ENCODE measurements at places on chromosomes 1 and 21. TPM values are rescaled to one million over a fixed set of nuclear protein-coding genes. Genes with fewer than 3 reads are reported as not detected.

DNA sequence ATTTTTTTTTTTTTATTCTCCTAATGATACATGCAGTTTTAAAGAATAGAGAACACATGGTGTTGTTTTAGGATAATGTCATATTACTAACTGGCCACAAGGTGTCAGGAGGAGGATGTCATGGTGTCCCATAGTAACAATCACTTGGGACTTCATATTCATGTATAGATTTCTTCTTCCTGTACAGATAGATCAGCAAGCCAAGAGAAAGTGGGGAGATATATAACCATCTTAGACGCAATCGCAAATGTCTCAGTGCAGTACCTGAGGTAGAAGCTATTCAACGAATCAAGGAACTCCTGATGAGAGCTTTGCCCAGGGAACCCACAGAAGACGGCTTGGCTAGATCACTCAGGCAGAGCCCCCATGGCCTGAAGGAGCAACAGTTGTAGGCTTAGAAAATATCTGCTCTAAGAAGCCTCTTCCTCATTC lies 12.3 kb downstream of the OR2T11 start:
- H3K4me1 ChIP-seq, result no peaks in the 10 kb centered on the region
- H3K4me3 ChIP-seq, result no peak overlapping the region
- H3K27ac ChIP-seq, result no peak overlapping the region
- peak; percentile 6 for DNase-seq

DNA sequence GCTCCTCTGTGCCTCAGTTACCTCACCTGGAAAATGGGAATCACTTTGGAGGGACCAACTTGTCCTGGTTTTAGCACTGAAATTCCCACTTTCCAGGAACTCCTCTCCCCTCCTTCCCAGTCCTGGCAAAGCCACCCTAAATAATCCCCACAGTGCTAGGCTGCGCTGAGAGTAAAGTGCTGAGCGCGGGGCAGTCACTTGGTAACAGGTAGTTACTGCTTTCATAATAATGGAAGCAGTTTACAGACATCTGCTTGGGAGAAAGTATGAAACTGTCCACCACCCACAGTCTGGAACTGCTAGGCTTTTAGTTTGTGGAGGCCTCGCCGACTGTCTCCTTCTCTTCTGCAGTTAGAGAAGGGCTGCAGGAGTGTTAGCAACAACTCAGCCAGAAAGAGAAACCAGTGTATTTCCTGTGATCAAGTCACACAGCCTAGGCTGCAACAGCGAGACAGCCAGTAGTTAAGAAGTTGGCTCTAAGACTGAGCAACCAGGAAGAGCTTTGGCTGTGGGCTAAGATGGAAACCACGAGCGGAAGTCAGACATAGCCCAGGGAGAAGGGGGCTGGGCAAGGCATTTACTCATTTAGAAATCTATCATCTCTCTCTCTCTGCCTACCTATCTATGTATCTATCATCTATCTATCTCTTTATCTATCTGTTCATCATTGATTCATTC lies 30.8 kb upstream of the ABCG1 start:
- H3K27ac ChIP-seq, result no peak overlapping the region
- DNase-seq, result no peak
- no peaks in the 10 kb centered on the region for H3K36me3 ChIP-seq
- H3K4me1 ChIP-seq, result no peaks in the 10 kb centered on the region

DNA sequence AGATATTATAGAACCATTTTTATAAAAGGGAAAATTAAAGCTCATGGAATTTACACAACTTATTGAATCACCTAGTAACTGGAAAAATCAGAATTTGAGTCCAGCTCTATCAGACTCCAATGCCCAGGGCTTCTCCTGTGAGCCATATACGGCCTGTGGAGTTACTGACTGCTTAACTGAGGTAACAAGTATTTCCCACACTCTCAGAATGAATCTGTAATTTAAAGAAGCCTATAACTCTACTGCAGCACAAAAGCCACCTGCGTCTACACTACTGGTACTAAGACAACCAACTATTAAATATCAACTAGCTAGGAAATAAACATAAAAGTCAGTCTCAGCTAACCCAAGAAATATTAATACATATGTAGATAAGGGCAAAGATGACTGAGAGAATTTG lies 29.4 kb downstream of the SMYD3 start:
- no peaks in the 10 kb centered on the region for H3K27me3 ChIP-seq
- no peaks in the 10 kb centered on the region for H3K36me3 ChIP-seq
- H3K4me3 ChIP-seq, result no peak overlapping the region

- H3K4me3 ChIP-seq, result peak overlapping the region; percentile 59
- peaks cover 11% of the 10 kb centered on the region for H3K4me1 ChIP-seq
- peak; percentile 82 for DNase-seq
- no peaks in the 10 kb centered on the region for H3K36me3 ChIP-seq
- H3K27me3 ChIP-seq, result peaks cover 30% of the 10 kb centered on the region
- no peak overlapping the region for H3K27ac ChIP-seq
Observed at GRCh38 chr1:7703321-7704213, 67.5 kb upstream of the VAMP3 start.

- H3K4me3 ChIP-seq, result no peak overlapping the region
- peak; percentile 89 for DNase-seq
- H3K36me3 ChIP-seq, result no peaks in the 10 kb centered on the region
- no peaks in the 10 kb centered on the region for H3K27me3 ChIP-seq
Observed at GRCh38 chr1:91166106-91166712, 144.4 kb upstream of the ZNF644 start.

GRCh38 chr1:21725748-21726392 lies 56.7 kb upstream of the RAP1GAP start:
- H3K4me3 ChIP-seq, result no peak overlapping the region
- H3K4me1 ChIP-seq, result no peaks in the 10 kb centered on the region
- peak overlapping the region; percentile 68 for H3K27ac ChIP-seq
- DNase-seq, result peak; percentile 16
- no peaks in the 10 kb centered on the region for H3K27me3 ChIP-seq

DNA sequence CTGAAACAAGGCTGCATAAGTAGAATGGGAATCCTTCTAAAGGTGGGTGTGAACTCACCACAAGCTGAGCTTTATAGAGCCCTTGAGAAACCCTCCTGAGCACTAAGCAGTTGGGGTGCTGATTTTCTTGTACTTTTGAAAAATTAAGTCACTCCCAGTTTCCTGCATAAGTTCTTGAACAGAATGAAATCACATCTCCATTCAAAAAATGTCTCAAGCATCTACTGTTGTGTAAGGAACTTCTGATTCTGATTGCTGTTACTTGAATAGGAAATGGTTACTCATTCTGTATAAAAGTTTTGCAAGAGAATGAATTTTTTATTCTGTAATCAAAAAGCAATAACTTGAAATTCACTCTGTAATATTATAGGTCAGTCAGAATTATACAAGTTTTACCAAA lies 50.8 kb upstream of the WNT2B start:
- DNase-seq, result no peak
- no peak overlapping the region for H3K4me3 ChIP-seq
- peaks cover 4% of the 10 kb centered on the region for H3K36me3 ChIP-seq
- no peak overlapping the region for H3K27ac ChIP-seq

DNA sequence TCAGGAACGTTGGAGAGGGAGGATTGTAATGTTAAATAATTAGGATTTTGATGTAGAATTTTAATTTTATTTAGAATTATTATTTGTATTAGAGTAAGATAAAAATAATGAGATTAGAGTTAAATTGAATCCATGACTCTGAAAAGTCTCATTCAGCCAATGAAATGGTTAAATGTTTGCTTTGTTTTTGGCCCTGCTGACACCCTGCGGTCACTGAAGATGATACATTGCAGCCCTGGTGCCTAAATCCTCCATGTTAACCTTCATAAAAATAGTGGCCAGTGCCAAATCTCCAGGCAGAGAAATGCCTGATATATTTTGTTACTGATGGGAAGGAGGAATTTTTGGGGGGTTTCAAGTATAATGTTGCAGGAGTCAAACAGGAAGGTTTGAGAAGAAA lies 27.3 kb upstream of the RLF start:
- H3K27me3 ChIP-seq, result no peaks in the 10 kb centered on the region
- H3K4me3 ChIP-seq, result no peak overlapping the region
- H3K27ac ChIP-seq, result no peak overlapping the region
- DNase-seq, result no peak

- no peaks in the 10 kb centered on the region for H3K27me3 ChIP-seq
- 0 out of 2 replicates have a peak, but pooled peaks cover 5% of the 10 kb centered on the region for H3K36me3 ChIP-seq
- no peak overlapping the region for H3K27ac ChIP-seq
- no peak overlapping the region for H3K4me3 ChIP-seq
- DNase-seq, result no peak
- peaks cover 41% of the 10 kb centered on the region for H3K4me1 ChIP-seq
Observed at GRCh38 chr1:27138927-27139326, 16.0 kb downstream of the SLC9A1 start.

DNA sequence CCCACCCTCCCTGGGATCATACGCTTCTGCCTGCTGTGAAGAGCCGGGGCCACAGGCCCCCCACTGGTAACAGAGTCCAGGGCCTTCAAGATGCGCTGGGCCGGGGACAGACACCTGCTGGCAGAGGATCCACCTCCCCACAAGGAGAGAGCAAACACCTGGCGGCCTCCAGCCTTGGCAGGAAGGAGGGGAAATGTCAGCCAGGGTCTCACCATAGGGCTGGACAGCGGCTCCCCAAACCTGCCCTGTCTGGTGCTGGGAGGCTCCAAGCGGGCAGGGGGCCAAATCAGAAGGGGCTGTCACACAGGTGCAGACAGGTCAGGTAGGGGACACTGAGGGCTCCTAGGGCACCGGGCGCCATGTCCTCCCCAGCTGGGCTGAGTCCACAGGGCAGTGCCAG lies 58.9 kb downstream of the KCNAB2 start:
- no peak overlapping the region for H3K4me3 ChIP-seq
- no peak for DNase-seq
- H3K4me1 ChIP-seq, result no peaks in the 10 kb centered on the region
- no peak overlapping the region for H3K27ac ChIP-seq
- H3K36me3 ChIP-seq, result no peaks in the 10 kb centered on the region
- no peaks in the 10 kb centered on the region for H3K27me3 ChIP-seq

THEM5 gene
- not detected for total RNA-seq

TTC39A gene
- 5.4 TPM for total RNA-seq

ASCL5 gene
- 0.54 TPM for total RNA-seq

HES2 gene
- total RNA-seq, result 1.2 TPM
